ENCODE measurements at places on chromosomes 12 and 14. TPM values are rescaled to one million over a fixed set of nuclear protein-coding genes. Genes with fewer than 3 reads are reported as not detected.

Gene KRT80
- 0.28 TPM for total RNA-seq

Gene CISTR
- total RNA-seq, result not detected

Gene LHX5
- total RNA-seq, result not detected

Gene PCED1B
- total RNA-seq, result 1.2 TPM

Gene GPR84
- total RNA-seq, result not detected

Gene ACADS
- 198 TPM for total RNA-seq

Gene KRT6C
- total RNA-seq, result not detected

Gene ASIC1
- 0.28 TPM for total RNA-seq

Gene CDKN3
- total RNA-seq, result 0.58 TPM

Gene KLRG1
- total RNA-seq, result 1.9 TPM

Gene FOXA1
- 36.6 TPM for total RNA-seq
